ENCODE measurements at places on chromosomes 4 and X.

GRCh38 chrX:72258174-72258573 lies 18.9 kb downstream of the RPS4X start:
- DNase-seq = no peak

DNA sequence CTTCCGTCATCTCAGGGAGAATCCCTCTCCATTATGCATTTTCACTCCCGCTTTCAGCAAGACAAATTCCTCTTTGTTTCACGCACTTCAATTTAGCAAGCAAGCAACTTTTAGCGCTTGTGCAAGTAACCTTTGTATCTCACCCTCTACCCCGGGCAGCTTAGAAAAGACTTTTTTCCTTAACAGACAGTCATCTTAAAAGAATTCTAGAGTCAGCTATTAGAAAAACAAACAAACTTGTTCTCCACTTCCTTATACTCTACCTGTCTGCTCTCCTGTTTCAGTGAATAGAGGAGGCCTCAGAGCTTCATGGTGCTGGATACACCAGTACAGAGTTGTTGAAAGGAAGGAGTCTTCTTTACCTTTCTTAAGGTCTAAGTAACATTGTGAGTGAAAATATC lies 12.1 kb downstream of the TIGD2 start:
- DNase-seq = no peak

GRCh38 chrX:15749642-15750610 lies 11.9 kb downstream of the CA5B start:
- DNase-seq = peak; percentile 23

DNA sequence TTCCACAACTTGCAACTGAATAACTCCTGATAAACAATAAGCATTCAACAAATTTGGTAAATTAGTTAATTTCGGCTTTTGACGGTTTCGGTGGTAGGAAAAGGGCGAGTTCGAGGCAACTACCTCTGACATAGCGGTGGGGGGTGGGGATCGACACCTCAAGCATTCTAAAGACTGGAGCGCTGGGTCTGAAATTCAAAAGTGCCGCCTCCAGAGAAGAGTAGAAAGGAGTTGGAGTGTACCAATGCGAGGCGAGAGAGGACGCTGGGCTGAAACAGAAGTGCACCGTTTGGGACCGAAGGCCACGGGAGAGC lies 725 bp downstream of the SMC1A start:
- DNase-seq = no peak

DNA sequence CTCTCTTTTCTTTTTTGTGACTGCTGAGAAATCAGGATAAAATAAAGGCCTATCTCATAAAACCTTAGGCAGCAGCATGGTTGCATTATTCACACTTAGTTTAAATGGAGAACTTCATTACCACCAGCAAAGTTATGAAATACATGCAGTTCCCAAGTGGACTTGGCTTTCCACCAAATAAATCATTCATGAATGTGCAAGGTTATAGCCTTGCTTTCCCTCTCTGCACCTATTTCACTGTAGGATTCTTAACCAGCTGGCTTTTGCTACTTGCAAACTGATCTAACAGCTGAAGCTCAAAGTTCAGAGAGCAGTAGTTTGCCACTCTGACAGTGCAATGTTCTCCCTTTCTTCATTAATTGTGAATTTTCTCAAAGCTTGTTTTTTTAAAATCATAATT lies 140.1 kb upstream of the SMIM31 start:
- no peak for DNase-seq

- no peak for DNase-seq
Measured at GRCh38 chrX:40434947-40435346, 145.8 kb upstream of the ATP6AP2 start.

DNA sequence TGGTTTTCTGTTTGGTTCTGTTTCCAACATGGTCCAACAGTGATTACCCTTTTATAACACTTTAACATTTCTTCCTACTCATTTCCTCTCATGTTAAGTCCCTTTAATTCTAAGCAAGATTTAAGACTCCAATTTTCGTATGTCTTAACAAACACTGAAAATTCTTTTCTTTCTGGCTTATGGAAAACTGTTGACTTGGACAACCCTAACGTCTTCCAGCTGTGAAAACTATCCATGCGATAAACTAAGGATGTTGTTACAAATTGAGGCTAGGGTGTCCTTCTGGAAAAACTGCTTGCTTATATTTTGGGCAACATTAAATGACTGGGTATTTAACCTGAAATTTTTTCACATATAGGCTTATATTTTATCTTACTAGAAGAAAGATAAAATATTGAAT lies 33.9 kb upstream of the RTL3 start:
- DNase-seq = no peak

DNA sequence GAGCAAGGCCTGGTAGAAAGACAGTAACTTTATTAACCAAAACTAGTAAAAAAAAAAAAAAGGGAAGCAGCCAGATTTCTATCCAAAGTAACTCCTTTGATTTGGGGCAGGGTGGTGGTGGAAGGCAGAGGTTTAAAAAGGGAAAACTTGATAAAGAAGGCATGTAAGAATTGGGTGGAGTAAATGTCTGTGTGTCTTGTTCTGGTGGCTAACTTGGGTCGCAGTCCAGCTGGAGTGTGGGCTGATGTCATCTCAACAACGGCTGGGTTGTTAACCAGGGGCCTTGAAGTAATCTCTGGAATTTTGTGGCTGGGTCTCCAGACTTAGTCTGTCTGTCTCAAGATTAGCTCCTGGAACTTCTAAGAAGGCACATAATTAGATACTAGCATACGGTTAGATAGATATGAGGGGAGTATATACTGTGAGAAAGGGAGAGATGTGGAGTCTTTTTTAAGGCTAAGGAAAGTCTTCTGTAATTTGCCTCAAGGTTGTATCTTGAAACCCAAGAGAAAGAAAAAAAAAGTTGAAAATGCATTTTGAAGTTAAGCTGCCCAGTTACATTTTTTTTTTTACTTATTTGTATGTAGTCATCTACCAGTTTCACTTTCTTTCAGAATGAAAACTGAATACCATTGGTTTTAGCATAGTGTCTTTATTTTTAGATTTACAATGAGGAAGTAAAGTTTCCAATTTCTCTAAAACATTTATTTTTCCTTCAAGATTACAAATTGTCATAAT lies 48.3 kb downstream of the MTHFD2L start:
- DNase-seq = no peak

DNA sequence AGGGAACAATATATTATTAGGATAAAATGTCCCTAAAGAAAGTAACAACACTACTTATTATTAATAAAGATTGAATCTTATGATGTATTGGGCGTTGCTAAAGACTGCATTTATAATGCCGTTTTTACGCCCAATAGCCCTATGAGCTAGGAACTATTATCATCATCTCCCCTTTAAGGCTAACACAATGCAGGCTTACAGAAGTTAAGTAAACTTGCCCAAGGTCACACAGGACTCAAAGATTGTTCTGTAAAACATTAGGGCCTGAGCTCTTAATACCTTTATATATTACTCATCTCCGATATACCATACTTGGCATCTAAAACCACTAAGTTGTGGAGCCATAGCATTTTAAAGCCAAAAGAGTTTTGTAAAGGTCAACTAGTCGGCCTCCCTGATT lies 149.5 kb downstream of the FAM13A start:
- DNase-seq = no peak

GRCh38 chrX:42495139-42495538 lies 282.8 kb downstream of the PPP1R2C start:
- no peak for DNase-seq

DNA sequence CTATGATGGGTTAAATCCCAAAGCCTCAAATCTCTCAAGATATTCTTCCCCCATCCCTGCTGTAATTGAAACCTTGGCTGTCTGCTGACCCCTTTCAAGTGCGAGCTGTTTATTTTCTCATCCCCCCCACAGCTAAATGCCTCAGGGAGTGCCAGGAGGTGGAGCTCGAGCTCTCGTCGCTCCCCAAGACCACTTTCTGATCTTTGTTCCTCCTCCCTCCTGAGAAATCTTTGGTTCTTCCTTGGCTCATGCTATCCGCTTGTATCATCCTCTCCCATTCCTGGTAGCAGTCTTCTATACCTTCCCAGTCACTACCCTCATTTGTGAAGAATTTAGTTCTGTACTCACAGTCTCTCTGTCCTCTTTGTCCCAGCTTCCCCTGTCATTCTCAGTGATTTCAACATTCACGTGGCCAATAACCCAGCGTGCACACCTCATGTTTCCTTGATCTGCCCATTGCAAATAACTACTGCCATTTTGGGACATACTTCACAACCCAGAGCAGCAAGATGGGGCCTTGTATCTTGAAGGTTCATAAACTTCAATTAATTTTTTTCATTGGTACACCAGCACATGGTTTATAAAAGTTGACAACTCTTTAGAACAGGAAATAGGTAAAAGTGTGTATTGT lies 9.2 kb upstream of the SLC25A43 start:
- DNase-seq = no peak

GRCh38 chrX:66863721-66864120 lies 224.8 kb upstream of the EDA2R start:
- peak; percentile 24 for DNase-seq

All from transverse colon (tissue), 4 donors.